ENCODE measurements at places on chromosomes 16 and 17. TPM values are rescaled to one million over a fixed set of nuclear protein-coding genes. Genes with fewer than 3 reads are reported as not detected.
A peak's percentile ranks its signal among the peaks of the same experiment; 100 is the strongest.

JUP gene
- total RNA-seq = 5.5 TPM

- DNase-seq = no peak
Measured at GRCh38 chr17:80361495-80362220, 53.3 kb upstream of the ENDOV start.

DNA sequence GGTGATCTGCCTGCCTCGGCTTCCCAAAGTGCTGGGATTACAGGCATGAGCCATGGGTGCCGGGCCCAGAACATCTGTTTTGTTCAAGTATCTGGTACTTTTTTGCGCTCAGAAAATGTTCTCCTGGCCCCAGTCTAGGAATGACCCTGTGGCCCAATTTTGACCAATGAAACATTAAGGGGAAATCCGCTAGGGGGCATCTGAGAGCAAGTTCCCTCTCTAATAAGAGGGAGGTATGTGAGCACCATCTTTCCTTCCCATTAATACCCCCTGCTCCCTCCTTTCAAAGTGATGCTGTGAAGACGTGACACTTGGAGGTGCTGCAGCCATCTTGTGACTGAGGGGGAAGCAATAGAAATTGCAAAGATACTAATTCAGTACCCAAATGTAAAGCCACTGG lies 16.5 kb upstream of the CLEC3A start:
- DNase-seq = peak; percentile 23

TTLL6 gene
- 0.12 TPM for total RNA-seq

DNA sequence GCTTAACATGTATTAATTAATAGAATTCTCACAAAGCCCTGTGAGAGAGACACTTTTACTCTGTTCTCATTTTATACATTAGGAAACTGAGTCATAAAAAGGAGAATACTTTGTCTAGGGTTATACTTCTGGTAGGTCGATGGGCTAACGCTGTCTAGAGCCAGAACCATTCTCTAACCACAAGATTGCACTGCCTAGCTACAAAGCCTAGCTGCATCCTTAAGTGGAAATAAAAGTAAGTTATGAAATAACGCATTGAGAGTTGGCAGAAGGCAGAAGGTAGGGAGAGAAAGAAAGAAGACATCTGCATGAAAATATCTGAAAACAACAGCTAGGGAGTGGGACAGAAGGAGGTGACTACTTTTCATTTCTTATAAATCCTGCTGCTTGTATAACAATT lies 33.2 kb downstream of the IRX6 start:
- no peak for DNase-seq

DNA sequence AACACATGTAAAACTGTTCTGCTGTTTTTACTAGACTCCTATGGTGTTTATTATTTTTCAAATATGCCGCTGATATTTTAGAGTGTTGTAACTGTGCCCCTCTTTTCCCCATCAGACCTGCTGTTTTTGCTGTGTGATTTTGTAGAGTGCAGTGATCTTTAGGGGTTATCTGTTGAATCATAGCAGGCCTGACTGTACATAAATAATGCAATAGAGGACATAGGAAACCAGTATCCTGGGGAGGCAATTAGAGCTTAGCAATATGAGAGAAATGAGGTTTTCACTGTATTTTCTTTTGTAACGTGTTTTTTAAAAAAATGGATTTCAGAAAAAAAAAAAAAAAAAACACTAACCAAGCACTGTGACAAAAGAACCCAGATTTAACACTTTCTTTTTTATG lies 662.2 kb downstream of the TOX3 start:
- DNase-seq = no peak

GRCh38 chr17:44867841-44868240 lies 20.2 kb downstream of the HIGD1B start:
- DNase-seq = no peak

UMOD gene
- total RNA-seq = not detected

GRCh38 chr17:55889271-55889670 lies 138.4 kb downstream of the PCTP start:
- DNase-seq = no peak

DNA sequence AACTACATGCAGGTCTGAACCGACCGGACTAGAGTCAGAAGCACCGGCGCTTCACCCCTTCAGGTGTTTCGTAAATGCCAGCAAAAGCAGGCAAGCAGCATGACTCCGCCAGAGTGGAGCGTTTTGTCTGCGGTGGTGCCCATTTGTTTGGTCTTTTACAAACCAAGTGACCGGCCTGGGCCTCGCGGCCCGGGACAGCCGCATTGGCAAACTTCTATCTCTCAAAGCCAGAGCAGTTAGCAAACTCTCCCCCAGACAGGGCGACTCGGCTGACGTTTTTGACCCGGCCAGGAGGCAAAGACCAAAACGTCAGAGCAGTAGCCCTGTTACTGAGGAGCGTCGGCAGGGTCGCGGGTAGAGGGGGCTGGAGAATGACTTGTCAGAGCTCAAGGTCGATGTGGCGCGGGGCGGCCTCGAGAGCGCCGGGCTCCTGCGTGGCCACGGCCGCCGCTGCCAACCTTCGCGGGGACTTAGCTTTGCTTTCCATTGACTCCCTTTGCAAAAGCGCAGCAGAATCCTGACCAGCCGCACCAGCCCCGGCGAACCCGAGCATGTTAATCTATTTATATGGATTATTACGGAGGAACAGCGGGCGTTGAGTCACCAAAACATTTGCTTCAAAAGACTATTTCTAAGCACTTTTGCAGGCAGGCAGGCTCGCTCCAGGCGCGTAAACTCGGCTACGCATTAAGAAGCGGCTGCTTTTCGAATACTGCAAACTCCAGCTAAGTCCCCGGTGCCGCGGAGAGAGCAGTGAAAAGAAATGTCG lies 763 bp upstream of the SOX9 start:
- no peak for DNase-seq

DNA sequence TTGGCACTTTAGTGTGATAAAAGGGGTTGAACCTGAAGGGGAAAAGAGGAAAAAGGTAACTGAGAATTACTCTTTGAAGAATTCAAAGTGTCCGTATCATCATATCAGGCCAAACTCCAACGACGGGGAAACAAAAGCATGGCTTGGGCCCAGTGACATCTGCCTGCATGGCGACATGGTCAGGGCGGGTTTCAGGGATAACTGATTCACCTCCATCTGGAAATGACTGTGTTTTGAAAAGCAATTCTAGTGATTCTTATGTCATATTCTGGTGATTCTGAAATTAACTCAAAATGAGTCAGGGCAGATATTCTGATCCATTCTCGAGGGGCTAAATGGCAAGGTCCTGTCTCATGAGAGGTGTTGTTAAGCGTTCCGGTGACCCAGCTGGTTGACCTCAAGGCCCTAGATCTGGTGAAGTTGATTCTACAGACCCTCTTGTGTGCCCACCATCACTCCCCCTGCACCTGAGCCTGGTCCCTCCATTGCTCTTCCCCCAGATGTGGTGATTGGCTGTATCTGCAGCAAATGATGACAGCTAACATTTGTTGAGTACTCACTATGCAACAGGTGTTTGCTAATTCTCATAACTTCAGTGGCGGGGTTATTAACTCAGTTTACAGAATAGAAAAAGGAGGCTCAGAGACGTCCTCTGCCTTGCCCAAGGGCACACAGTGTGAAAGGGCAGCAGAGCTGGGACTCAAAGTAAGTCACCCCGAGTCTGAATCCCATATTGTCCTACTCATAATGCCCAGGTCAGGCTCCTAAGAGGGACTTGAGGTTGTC lies 251.8 kb downstream of the MAF start:
- DNase-seq = no peak

GRCh38 chr16:15976225-15976812 lies 26.9 kb downstream of the ABCC1 start:
- DNase-seq = no peak

KRT20 gene
- not detected for total RNA-seq

DNA sequence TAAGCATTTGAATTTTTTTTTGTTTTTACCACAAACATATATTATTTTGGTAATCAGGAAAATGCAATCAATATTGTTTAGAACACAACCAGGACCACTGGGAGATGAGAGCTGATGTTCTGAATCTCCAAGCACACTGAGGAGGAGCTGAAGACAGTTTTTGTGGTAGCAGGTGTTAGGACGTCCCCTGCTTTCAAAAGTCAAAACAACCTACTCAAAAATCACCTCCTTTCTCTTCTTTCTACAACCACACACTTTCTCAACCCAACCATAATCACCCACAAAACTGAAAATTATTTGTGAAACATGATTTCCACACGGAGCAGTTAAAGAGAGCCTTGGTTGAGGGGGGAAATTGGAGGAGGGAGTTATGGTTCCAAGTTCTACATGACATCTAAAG lies 26.7 kb upstream of the CFAP20 start:
- DNase-seq = no peak

DNA sequence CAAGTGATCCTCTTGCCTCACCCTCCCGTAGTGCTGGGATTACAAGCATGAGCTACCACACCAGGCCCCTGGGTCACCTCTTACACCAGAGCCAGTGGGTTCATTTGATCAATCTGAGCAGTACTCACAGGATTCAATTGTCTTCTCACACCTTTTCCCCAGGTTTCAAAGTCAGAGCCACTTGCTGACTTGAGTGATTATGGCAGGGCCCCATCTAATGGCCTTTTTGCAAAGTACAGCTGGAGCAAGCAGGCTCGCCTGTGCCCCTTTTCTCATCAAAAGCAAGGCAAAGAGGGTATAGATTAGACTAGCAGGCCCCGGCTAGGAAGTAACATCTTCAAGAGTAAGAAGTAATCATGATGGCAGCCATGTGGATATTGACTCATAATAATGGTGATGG lies 114.8 kb upstream of the NOL11 start:
- peak; percentile 30 for DNase-seq

DNA sequence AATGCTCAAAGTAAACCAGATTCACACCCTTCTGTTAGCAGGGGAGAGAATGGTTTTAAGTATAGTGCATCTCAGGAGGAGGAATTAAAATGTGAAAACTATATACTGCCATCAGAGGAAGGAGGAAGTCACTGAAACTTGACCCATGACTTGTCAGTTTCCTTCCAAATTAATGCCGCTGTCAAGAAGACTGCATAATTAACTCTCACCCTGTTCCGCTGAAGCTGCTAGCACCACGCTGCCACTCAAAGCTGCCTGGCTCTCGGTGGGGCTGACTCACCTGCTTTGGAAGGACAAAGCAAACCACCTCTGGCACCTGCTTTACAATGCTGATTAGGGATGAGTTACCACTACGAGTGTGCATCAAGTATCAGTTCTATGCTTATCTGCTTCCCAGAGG lies 37.8 kb upstream of the ULK2 start:
- DNase-seq = no peak

DNA sequence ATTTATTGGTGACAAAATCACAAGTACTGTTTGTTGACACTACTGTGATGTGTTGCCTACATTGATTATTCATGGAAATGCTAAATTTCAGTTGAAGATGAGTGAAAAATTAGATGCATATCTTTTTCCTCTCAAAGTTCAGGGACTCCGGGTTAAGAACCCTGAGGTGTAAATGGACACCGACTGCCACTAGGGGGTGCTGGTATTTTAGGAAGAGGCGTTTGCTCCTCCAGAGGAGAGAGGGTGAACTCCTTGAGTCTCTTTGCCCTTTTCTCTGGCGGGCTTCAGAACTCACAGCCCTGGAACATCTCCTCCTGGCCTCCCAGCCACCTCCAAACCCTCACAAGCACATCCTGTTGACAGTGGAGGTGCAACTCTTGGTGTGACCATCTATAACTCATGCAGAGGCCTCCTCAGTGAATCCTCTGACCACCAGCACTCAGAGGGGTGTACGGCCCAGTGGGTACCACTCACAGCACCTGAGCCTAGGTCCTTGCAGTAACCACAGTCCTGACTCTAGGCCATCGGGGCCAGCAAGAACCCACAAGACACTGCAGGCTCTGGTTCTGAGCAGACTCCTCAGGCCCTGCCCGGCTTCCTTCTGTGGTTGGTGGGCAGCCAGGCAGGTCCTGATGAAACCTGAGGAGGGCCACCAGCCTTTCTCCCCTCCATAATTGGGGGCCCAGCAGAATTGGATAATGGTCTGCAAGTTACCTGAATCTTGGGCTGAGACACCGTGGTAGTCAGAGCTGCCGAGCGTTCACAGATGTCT lies 26.2 kb upstream of the PIK3R5 start:
- DNase-seq = peak; percentile 40

NGFR gene
- total RNA-seq = 0.37 TPM

- DNase-seq = no peak
Measured at GRCh38 chr17:31902693-31903092, 1.2 kb upstream of the UTP6 start.

DNA sequence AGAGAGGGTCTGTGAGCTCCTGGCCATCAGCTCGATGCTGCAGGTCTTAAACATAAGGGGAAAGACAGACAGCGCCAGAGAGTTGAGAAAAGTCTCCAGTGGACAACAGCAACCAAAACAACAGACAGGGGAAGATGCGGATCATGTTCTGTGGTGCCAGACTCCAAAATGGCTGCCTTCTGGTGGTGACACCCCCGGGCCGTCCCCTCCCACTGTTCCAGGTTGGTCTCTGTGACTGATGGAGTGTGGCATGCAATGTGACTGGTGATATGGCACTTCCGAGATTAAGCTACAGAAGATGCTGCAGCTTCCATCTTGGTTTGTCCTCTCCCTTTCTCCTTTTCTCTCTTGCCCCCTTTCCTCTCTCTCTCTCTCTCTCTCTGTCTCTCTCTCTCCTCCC lies 40.4 kb upstream of the RBFOX3 start:
- DNase-seq = no peak

- DNase-seq = no peak
Measured at GRCh38 chr17:71937914-71938313, 182.9 kb upstream of the SOX9 start.

DNA sequence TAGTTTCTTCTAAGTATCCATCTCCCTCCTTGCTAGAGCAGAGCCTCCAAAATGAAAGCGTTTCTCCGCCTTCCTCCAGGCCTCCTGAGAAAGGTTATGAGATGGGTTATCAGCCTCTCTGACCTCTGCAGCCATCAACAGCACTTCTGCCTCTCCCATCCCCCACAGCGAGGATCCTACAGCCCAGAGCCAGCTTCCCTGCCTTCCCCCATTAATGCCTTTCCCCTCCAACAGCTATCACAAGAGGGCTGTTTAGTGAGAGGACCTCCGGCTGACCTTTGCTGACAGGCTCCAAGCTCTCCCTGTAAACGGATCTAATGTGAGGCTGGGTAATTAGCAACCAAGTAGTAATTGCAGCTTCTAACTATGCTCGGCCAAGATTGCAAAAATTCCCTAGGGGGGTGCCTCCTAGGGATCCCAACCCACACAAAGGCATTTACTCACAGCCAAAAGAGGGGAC lies 55.8 kb downstream of the ZFHX3 start:
- DNase-seq = no peak

DNA sequence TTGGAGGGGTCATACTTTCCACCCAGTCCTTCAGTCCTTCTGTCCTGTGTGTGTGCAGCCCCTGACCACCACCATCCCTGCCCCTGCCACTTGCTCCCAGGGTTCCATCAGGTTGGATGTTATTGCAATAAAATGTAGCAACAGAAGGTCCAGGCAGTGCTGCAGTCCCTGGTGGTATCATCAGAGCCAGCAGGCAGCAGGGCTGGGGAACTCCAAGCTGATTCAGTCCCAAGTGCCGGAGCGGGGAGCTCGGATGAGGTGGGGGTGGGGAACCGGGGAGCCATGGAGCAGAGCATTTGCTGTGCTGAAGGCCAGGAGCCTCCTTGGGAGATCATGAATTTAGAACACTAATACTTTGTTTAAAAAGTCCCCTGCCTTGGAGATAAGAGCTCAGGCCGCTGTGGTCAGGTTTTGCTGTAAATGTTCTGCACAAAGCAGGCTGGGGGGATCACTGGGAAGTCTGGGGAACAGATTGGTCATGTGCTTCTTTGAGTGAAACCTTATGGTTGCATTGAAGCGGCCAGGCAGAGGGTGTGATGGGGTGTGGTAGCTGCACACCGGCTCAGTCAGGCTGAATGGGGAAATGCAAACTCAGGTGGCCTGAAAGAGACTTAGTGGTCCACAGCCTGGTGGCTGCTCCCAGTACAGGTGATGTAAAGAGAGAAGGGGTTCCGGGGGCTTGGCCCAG lies 225.9 kb downstream of the SEC14L1 start:
- peak; percentile 80 for DNase-seq

GAS2L2 gene
- 0.04 TPM for total RNA-seq

SLC25A39 gene
- total RNA-seq = 108 TPM

ADAP2 gene
- total RNA-seq = not detected
